ENCODE measurements at places on chromosomes 6 and 20.
A peak's percentile ranks its signal among the peaks of the same experiment; 100 is the strongest.

DNA sequence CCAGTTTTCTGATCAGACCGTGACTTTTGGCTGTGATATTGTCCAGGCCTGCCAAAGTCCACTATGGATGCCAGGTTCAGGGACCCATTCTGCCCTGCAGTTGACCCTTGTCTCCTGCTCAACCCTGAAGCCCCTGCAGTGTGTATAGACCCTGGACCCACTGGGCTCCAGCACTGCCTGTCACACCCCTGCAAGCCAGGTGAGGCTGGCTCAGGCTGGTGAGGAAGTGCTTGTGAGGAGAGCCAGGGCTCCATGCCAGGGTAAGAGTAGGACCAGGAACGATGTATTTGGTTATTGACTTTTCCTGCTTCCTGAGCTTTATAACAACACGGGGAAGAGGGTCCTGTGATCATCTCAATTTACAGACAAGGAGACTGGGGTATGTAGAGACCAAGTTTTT is 19.1 kb upstream of the CD93 start:
- no peak for DNase-seq

DNA sequence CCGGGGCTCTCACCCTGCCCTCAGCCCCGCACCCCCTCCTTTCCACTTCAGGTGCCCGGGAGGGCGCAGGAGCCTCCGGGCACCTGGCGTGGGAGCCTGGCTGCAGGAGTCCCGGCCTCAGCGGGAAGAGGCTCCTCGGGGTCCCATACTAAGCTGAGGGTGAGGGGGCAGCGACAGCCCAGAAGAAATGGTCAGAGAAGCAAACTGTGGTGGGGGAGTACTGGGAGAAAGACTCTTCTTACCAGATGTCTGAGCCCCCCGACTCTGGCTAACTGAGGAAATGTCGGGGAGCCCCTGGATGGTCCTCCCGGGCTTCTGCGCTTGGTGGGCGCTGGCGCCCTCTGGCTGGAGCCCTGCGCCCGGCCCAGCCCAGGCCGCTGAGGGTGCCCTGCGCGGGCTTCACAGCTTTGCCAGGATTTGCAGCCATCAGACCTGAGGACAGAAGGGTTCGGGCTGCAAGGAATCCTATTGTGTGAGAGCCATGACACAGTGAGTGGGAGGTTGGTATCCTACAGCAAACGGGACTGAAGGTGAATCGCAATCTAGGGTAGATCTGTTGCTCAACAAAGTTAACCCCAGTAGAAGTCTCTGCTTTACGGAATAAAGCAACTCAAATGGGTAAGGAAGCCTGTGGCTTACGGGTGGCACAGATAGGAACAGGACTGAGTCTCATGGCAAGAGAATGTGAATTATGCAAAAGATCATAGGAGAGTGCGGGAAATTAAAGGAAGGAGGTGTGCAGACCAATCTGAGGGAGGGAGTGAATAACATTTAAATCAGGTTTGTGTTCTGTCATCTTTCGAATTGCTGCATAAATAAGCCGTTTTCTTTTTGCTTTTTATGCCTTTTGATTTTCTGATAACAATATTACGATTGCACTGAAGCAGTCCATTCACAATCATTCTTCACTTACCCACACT is 639 bp upstream of the RCAN2 start:
- DNase-seq: peak; percentile 72

DNA sequence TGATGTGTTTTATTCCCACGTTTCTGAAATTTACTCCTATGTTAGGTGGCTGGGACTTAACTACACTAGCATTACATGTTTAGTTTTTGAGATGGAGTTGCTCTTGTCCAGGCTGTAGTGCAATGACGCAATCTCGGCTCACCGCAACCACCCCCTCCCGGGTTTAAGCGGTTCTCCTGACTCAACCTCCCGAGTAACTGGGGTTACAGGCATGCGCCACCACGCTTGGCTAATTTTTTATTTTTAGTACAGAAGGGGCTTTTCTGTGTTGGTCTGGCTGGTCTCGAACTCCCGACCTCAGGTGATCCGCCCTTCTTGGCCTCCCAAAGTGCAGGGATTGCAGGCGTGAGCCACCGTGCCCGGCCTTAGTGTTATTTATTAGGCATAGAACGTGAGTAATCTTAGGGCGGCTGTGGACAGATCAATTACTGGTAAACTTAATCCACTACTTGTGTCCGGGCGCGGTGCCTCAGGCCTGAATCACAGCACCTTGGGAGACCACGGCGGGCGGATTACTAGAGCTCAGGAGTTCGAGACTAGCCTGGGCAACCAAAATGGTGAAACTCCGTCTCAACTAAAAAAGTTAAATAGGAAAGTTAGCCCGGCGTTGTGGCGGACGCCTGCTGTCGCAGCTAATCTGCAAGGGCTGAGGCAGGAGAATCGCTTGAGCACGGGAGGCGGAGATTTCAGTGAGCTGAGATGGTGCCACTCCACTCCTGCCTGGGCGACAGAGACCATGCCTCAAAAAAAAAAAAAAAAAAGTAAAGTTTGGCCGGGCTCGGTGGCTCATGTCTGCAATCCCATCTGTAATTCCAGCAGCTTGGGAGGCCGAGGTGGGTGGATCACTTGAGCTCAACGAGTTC is 123.7 kb upstream of the BTN3A2 start:
- no peak for DNase-seq

- DNase-seq: no peak
Observed at GRCh38 chr6:158909938-158910337, 90.1 kb downstream of the RSPH3 start.
